Cortex of kidney (tissue), 1 donor: ENCODE measurements at places on chromosomes 13 and 19.

GRCh38 chr13:50410921-50411746 lies 395.9 kb downstream of the KCNRG start:
- DNase-seq, result no peak

DNA sequence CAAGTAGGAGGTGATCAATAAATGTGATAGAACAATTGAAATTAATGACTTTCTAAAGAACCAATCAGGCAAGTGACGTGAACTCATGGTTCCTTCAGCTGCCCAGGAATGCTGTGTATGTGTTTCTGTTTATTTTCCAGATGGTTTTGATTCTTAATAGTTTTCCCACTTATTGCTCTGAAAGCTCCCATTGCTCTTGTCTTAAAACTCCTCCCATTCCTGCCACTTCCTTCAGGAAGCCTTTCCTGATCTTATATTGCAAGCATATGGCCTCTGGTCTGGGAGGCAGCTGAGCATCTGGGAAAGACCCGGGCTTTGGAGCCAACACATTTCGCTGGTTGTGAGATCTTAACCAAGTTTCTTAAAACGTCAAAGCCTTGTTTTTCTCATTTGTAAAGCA lies 17.1 kb upstream of the LATS2 start:
- no peak for DNase-seq

DNA sequence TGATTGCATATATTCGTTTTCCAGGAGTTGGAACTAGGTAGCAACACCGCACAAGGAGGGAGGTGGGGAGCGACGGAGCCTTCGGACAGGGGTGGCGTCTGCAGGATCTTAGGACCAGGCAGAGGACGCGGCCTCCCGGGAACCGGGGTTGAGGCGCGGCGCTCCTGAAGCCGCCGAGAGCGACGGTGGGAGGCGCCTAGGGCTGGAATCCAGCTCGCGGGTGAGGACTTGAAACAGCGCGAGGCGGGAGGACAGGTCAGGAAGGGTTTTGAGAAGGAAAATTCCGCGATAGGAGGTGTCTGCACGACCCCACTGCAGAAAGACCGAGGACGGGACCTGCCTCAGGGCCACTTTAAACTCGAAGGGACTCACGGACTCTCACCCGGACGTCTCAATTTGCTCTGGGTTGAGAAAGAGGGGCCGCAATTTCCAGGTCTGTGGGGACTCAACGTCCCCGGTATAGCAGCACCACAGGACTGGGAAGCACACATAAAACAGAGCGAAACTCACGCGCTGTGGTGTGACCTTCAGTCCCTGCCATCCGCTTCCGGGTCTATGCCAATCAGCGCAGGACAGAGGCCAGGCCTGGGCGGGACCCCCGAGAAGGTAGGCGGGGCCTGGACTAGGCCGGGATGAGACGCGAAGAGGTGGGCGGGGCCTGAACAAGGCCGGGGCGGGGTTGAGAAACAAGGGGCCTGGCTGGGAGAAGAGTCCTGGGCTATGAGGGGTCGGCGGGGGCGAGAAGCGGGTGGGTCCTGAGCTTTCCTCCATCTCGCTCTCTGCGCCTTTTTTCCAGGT lies at the start of gene ZNF320:
TSS of gene ZNF320 (minus strand) at position 498 of the 798 bp plus-strand sequence. CDS start 7,380 bp downstream, outside the sequence.
- DNase-seq, result no peak

- DNase-seq, result no peak
These were observed 198.8 kb downstream of the EFNB2 start for GRCh38 chr13:106336668-106337067.

DNA sequence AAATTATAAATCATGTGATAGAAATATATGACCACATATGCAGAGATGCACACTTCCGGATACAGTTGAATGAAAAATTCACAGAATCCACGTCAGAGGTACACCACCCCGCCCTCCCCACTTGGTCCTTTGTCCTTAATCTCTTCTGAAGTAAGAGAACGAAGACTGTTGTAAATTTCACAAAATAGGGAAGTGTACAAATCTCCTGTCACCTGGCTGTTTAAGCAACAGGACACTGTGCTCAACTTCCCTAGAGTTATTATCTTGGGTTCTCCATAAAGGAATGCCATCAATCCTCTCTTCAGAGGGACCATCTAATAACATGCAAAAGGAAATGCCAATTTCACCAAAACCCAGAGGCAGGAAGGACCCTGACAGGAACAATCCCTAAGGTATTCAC lies 10.5 kb upstream of the CEACAM6 start:
- DNase-seq, result no peak

DNA sequence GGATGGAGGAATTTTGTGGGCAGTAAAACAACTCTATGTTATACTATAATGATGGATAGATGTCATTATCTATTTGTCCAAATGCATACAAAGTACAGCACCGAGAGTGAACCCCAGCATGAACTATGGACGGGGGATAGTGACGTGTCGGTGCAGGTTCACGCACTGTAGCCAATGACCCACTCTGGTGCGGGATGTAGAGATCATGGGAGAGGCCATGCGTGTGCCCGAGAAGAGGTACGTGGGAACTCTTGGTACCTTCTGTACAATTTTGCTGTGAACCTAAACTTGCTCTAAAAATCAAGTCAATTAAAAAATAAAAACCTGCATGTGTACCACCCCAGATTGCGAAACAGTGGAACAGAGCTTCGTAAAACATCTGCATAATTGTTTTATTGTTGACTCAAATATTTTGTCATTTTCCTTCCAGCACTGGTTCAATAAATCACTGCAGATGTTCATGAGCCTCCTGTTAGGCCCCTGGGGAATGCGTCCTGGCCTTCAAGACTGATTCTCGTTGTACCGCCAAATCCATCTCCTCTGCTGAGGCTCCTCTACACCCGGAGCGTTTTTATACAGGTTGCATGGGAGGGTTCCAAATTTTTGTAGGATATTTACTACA lies 30.9 kb downstream of the COL4A1 start:
- no peak for DNase-seq

GRCh38 chr13:39692660-39693438 lies 37.4 kb downstream of the COG6 start:
- no peak for DNase-seq

GRCh38 chr13:21232196-21232595 lies 55.7 kb downstream of the MRPL57 start:
- DNase-seq, result no peak

DNA sequence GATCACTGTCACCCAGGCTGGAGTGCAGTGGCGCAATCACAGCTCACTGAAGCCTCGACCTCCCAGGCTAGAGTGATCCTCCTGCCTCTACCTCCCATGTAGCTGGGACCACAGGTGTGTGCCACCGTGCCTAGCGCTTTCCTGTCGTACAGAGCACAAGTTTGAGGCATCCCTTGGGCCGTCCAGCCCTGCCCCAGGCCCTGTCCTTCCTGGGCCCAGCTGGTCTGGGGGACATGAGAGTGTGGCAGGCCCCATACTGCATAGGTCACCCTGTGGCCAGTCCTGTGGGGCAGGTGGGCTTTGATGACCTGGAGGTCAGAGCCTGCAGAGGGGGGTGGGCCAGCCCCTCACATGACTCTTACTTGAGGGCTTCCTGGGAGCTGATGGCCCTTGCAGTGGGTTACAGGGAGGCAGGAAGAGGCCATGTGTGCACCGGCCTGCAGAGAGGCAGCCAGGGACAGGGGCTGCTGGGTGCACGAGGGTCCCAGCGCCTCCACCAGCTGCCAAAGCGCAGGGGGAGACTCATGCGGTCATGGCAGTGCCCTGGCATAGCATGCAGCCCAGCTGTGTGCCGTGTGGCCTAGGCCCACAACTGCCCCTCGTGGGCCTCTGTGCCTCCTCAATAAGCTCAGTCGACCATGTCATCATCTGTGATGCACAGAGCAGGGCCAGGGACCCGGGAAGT lies 61.4 kb downstream of the KDM4B start:
- DNase-seq, result no peak

DNA sequence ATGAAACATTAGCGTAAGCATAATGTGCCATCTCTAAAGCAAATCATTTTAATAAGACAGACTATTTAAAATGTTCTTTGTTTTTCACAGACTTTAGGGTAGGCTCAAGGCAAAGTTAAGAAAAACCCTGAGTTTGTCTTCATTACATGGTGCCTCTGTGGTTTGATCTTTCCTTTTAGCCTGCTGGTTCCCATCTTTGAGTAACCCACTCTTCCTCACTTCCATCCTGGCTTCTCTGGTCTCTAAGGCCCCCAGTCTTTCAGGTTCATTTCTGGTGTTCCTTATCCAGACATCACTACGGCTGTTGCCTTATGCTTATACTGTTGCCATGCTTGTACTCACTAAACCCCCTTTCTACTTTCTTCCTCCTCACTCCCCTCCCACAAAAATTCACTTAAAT lies 38.4 kb downstream of the DACH1 start:
- no peak for DNase-seq

DNA sequence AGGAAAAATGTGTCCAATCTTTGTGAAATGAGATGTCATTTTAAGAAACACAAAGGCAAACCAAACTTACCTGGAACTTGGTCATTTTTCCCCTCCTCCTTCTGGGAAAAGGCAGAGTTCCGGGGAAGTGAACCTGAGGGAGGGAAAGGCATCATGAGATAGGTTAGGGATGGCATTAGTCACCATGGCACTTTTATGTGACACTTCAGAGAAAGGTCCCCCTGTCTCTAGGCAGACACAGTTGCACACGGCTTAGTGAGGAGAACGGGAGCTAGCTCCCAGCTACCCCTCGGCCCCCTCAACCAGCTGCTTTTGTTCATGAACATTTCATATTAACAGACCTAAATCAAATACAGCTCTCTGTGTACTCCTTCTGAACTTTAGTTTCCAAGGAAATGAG lies 1.5 kb downstream of the ZNF235 start:
- DNase-seq, result no peak

DNA sequence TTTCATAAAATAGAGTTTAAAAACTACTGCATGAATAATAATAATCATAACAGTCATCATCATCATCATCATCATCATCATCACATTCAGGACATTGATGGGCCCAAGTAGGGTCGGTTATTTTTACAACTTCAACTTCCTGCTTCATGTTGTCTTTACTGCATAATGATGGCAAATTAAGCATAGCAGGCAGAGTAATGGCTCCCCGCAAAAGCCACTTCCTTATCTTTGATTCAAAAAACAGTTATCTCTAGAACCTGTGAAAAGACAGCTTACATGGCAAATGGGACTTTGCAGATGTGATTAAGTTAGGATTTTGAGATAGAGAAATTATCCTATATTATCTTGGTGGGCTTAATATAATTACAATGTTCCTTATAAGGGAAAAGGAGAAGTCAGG lies 792.9 kb downstream of the LIG4 start:
- no peak for DNase-seq

- no peak for DNase-seq
These were observed 541 bp upstream of the RSPH6A start for GRCh38 chr19:45815481-45816216.

- DNase-seq, result no peak
These were observed 51.3 kb downstream of the ALOX5AP start for GRCh38 chr13:30786648-30787047.

GRCh38 chr19:50835785-50836542 lies 2.6 kb upstream of the KLK15 start:
- no peak for DNase-seq

DNA sequence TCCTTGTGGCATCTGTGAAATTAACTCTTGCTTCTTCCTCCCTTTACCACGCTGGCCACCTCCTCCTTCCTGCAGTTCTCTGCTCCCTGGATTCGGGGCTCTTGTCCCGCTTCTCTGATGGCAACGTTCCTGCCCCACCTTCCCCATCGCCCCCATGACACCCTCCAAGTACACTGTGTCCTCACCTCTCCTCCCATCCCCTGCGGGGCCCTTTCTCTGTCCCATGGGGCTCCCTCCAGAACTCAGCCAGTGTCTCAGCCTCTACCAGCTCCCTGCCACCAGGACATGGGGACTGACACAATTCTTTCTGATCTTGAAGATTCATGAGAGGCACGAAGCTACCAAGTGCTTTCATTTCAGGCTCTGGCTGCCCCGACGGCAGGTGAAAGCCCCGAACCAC lies 9.1 kb downstream of the CARS2 start:
- no peak for DNase-seq

DNA sequence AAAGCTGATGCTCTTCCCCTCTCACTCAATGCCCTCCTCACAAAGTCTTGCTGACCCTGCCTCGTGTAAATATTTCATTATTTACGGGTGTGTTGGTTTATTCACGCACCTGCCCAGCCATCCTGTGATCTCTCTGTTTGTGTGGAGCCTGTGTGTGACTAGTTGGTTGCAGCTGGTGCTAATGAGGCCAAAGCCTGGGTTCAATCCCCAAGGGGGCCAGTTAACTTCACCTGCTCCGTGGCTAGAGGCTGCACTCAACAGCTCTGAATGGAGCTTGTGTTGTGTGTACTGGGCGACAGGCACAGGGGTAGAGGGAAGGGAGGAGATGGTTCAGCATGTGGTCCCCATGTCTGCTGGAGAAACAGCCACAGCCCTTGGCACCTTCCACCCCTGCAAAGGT lies 109.5 kb downstream of the DNAJC15 start:
- no peak for DNase-seq

GRCh38 chr13:49093376-49093775 lies 117.7 kb downstream of the FNDC3A start:
- no peak for DNase-seq

DNA sequence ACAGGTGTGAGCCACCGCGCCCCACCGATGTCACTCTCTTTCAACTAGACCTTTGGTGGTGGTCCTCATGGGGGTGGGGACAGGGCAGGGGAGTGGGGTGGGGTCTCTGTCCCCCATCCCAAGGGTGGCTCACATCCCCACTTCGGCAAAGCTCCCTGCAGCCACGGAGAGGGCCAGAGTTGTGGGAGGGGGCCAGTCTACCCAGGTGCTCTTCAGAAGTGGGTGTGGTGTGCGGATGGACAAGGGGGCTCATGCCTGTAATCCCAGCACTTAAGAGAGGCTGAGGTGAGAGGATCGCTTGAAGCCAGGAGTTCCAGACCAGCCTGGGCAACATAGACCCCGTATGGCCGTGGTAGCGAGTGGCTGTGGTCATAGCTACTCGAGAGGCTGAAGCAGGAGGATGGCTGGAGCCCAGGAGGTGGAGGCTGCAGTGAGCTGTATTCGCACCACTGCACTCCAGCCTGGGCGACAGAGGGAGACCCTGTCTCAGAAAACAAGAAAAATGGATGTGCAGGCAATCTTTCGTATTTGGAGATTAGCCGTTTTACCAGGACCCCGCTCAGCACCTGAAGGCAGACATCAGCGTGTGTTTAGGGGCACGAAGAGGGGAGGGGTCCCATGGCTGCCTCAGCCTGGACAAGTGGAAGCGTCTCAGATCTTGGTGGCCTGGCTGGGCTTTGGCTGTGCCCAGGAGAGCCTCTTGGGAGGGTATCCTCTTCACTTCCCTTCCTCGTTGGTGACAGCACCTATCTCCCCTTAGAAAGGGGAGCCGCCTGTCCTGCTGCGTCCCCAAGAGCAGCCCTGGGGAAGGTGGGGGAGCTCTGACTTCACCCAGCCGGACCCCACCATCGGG lies 846 bp downstream of the TGFBR3L start:
- DNase-seq, result no peak

- DNase-seq, result no peak
These were observed 20.9 kb upstream of the FOSB start for GRCh38 chr19:45446944-45447343.

- no peak for DNase-seq
These were observed 3.3 kb upstream of the MYADM start for GRCh38 chr19:53864308-53864836.

GRCh38 chr13:33775339-33776108 lies 42.4 kb upstream of the RFC3 start:
- no peak for DNase-seq
